ENCODE measurements at places on chromosomes 6 and 20.
A peak's percentile ranks its signal among the peaks of the same experiment; 100 is the strongest.

DNA sequence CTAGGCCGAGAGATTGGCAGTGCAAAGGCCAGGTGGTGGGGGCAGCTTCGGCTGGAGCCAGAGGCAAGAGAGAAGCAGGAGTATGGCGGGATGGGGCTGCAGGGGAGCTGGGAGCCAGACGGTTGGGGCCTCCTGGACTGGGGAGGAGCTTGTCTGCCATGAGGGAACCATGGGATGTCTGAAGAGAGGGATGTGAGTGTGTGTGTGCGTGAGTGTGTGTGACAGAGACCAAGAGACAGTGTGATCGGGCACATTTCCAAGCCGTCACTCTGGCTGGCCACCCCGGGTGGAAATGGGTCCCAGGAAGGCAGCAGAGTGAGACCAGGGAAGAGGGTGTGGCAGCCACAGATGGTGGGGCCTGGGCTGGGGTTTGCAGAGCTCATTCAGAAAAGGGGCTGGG is 13.8 kb downstream of the PHACTR3 start:
- DNase-seq = no peak

GRCh38 chr6:17172836-17173470 is 71.1 kb downstream of the STMND1 start:
- DNase-seq = no peak

DNA sequence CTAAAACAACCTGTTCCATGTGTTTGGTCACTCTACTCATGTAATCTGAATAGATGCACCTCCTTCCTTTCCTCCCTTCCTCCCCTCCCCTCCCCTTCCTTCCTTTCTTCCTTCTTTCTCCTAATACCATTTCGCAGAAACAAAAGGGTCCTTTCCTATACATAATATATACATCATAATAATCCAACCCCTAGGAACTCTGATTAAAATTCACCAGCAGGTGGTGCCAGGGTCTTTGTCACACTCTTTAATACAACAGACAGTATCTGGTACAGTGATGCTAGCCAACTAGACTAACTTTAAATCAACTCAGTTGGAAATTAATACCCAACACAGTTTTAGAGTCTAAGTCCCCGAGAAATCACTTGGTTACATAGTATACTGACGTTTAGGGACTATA is 181.2 kb upstream of the SHLD1 start:
- DNase-seq = peak; percentile 17

GRCh38 chr20:10263385-10264165 is 44.9 kb downstream of the SNAP25 start:
- no peak for DNase-seq
